ENCODE measurements at places on chromosomes 1 and 21.

DNA sequence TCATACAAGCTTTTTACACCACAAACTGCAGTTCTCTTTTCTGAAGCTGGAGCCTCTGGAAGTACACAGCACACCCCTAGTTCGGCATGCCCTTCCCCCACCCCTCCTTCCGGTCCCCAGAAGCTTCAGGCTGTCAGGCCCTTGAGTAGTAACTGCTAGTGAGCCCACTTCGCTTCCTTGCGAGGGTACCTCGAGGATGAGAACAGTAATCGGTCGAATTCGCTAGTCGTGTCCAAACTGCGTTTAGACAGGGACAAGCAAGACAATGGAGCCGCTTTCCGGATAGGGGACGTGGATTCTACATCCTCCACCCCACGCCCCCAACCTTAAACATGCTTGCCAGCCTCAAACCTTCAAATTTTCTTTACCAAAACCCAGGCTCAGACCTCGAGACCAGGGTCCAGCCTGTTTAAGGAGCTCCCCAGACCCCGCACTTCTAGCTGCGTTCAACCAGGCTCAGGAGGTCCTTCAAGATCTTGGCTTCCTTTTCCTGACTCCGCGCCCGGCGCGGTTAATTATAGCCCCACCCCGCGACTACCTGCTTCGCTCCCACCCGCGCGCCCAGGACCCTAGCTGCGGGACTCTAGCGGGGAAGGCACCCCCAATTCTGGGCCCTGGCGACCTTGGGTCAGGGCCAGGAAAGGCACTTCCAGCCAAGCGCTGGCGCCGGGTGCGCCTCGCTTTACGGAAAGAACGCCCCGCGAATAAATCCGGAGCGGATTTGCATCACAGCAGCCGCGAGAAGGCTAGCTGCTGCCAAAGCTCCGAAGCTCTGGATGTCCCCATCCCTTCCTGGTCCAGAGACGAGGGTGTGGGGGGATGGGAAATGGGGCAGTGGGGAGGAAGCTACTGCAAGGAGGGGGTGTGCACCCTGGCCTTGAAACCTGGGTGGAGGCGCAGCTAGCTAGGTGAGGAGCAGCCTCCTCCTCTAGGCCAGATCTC is 8.1 kb upstream of the TSPAN1 start:
- peak; percentile 11 for DNase-seq

- no peak for DNase-seq
Observed at GRCh38 chr1:172629170-172629569, 29.7 kb upstream of the FASLG start.

GRCh38 chr1:186255266-186255665 is 119.8 kb downstream of the TPR start:
- DNase-seq: no peak

GRCh38 chr1:5002676-5003075 is 348.3 kb downstream of the AJAP1 start:
- no peak for DNase-seq

DNA sequence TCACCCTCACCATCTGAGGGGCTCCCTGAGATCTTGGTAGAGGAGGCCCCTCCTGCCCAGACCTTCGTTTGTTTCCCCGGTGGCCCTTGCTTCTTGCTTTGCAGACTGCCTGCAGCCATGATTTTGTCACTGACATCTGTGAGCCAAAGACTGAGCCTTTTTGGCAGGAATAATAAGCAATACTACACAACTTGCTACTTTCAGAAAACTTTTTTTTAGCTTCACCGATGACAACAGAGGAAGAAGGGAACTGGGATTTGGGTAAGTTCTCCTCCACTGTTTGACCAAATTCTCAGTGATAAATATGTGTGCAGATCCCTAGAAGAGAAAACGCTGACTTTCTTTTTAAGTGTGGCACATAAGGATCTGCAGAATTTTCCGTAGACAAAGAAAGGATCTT is 11.7 kb upstream of the CD101 start:
- DNase-seq: no peak

DNA sequence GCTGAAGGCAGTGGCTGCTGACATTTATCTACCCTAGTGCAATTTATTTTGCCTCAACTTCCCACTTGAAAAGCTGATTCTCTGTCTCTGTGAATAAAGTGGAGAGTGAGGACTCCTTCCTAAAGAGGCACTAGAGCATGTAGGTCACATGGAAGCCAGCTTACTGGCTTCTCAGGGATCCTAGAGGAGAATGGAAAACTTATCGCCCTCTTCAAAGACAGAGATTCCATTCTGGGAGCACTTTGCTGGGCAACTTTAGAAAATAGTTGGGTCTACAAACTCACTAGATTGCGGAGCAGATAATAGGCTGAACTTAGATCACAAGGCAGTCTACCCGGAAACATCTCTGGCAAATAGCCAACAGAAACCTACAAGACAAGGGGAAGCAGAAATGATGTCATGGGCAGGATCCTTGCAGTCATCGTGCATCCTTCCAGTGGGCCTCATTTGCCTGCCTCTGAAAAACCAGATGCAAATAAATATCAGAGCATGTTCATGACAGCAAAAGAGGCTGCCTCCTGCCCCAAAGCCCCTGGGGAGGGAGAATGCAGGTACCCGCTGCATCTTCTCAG is 104.8 kb upstream of the BARHL2 start:
- no peak for DNase-seq

DNA sequence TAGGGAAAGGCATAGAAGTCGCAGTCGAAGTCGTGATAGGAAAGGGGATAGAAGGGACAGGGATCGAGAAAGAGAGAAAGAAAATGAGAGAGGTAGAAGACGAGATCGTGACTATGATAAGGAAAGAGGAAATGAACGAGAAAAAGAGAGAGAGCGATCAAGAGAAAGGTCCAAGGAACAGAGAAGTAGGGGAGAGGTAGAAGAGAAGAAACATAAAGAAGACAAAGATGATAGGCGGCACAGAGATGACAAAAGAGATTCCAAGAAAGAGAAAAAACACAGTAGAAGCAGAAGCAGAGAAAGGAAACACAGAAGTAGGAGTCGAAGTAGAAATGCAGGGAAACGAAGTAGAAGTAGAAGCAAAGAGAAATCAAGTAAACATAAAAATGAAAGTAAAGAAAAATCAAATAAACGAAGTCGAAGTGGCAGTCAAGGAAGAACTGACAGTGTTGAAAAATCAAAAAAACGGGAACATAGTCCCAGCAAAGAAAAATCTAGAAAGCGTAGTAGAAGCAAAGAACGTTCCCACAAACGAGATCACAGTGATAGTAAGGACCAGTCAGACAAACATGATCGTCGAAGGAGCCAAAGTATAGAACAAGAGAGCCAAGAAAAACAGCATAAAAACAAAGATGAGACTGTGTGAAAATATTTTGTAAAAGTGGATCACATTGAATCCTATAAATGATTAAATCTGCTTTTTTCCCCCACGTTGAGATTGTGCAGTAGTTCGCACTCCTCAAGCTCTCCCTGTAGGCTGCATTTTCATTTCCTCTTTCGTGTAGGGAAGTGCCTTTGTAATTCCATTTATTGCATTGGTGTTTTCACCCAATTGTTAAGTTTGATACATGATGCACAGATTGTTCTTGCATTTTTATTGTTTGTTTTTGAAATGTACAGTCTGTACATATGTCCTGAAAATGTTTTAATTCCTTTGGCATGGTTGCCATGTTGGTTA is 7.5 kb downstream of the PRPF38B start:
- DNase-seq: no peak

DNA sequence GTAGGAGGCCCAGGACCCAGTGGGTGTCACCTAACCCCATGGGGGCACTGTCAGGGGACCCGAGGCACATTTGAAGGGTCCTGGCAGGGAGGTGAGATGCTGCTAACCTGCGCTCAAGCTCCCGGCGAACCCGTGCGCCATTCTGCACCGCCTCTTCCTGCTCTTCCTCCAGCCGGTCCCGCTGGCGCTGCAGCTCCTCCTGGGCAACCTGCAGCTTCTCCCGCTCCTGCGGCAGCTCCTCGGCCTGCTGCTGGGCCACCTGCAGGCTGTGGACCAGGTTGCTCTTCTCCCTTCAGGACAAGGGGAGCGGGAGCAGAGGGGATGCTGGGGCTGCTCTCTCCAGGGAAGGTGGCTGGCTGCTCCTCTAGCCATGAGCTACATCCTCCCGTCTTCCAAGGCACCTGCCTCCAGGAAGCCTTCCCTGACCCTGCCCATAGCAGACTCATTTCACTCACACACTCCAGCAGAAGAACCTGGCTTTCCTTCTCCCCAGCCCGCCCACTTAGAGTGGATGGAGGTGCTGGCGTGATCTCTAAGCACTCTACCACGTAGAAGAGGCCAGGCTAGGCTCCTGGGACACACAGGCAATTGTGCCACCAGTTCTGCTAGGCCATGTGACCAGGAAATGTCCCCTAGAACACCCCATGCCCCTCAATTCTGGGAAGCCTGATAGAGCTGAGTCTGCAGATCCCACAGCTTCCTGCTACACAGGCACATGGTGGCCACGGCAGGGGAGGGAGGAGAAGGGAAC is 15.2 kb upstream of the NBPF1 start:
- DNase-seq: no peak

DNA sequence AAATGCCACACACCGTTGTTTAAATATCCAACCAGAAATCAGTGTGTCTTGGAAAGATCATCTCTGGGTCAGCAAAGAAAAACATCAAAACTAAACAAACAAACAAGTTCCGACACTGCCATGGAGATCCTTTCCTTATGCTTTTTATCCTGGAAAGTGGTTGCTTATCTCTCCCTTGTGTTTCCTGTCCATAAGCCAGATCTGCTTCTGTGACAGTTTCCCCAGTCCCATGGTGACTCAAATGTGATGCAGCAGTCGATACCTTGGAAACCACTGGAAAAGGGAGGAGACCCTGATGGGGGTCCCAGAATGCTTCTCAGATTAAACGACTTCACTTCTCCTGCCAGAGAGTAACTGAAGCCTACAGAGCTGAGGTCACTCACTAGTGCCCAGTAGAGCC is 94.7 kb downstream of the DMRTA2 start:
- DNase-seq: no peak

GRCh38 chr1:204348242-204348641 is 11.5 kb downstream of the PLEKHA6 start:
- no peak for DNase-seq
